ENCODE measurements at places on chromosomes 2 and 18.

DNA sequence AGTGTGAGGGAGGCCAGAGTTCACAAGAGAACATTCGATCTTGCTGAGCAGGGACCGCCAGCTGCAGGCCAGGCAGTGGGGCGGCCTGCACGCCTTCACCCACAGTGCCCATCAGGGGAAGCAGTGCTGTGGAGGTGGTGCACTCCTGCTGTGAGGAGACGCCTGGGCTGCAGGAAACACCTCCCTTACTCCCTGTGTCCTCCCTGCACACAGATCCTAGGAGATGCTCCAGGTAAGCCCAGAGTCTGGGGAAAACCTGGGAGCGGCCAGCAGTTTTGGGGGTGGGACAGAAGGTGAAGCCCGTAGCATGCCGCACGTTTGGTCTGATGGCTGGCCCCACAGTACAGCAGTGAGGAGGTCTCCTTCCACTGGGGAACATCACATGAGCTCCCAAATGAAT lies 180.8 kb upstream of the RAB6C start:
- DNase-seq, result no peak

DNA sequence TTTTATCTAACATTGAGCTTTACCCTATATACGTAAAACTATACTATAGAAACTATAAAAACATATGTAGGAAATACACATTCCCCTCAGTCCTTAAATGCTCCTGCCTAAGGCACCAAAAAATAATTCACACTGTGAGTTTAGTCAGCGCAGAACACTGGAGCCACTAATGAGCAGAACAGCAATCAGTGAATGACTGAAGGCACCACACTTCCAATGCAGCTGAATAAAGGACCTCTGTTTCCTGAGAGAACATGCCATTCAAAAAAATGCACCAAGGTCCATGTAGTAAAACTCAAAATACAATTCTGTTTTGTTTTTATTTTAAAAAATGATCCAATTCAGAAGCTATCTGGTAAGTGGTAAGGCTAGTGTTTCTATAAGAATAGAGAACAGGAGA lies 1280.6 kb upstream of the NRXN1 start:
- no peak for DNase-seq

DNA sequence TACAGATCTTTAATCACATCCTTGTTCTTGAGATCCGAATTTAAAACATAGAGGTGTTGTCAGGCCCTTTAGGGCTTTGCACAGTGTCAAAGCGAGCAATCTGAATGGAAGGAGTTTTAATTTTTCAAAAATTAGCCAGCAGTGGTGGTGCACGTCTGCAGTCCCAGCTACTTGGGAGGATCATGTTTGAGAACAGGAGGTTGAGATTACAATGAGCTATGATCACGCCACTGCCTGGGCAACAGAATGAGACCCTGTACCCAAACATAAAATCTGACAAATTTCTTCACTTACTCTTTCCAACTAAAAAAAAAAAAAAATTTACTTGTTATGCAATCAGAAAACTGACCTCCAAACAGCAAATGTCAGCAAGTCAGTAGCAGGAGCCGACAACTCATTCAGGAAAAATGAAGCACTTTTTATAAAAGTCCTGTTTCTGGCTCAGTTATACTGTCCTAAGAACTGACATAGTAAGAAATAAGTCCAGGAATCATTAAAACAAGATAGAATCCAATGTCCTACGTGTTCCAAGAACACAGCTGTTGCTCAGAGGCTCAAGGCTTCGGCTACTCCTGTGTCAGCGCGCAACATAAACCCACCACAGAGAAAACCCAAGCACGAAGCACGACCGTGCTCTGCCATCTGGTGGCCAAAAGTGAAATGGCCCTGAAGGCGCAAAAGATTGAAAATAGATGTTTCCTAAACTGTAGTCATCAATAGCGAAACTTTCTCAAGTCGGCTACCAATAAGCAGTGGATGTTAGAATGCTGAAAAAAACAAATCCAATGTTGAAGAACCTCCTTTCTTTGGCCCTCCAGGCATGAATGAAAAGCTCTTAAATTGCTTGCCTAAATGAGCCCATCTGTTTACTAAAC lies 138.1 kb downstream of the INO80D start:
- DNase-seq, result peak; percentile 7

DNA sequence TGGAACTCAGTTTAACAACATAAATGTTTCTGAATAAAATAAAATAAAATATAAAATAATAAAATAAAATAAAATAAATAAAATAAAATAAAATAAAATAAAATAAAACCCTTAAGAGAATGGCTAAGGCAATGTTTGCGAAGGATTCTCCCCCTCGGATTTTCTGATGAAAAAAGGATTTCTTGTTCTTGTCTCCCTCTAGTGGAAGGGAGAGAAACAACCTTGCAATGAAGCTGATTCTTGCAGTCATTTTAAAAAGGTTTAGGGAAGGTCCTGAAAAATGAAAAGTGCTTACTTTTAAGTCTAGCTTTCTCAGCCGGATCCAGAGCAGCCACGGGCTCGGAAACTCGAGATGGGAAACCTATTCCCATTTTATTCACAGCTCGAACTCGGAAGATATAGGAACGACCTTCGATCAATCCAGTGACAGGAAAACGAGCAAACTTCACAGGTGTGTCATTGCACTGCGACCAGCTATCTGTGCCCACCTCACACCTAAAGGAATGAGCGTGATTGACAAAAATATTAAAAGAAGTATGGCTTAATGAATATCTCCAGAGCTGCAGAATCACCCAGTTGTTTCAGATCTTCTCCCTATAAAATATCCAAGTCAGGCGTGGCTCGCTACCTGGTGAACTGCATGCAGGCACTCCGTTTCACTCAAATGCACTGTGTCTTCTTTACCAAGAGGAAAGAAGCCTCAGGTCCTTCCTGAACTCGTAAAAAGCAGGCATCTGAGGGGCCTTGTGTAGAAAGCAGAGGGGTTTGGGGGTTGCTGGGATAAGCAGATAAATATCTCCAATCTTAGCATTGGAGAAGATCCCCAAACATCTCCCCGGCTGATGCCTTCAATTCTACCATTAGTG lies 68.1 kb downstream of the MYOM1 start:
- no peak for DNase-seq
